OCI-LY7 (cell line): ENCODE measurements at places on chromosomes 1 and 21. TPM values are rescaled to one million over a fixed set of nuclear protein-coding genes. Genes with fewer than 3 reads are reported as not detected.
A peak's percentile ranks its signal among the peaks of the same experiment; 100 is the strongest.

DNA sequence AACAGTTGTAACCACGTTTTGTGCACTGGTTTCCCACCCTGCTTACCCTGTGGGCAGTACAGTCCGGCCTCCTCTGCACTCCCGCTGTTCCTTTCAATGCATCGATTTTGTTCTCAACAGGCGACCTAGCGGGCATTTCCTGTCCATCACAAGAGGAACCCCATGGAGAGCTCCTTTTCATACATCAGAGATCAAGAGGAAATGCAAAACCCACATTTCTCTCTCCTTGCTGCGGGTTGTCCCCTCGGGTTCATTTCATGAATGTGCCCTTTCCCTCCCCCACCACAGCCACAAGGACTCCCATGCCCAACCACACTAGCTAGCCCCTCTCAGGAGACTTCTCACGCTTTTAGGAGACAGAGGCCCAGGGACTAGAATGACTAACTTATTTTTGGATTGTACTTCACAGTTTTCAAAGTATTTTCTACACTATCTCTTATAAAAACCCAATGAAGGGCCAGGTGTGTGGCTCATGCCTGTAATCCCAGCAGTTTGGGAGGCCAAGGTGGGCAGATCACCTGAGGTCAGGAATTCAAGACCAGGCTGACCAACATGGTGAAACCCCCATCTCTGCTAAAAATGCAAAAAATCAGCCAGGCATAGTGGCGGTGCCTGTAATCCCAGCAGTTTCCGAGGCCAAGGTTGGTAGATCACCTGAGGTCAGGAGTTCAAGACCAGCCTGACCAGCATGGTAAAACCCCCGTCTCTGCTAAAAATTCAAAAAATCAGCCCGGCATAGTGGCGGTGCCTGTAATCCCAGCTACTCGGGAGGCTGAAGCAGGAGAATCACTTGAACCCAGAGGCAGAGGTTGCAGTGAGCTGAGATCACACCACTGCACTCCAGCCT is 18.4 kb downstream of the ATP1A4 start:
- peak; percentile 23 for DNase-seq

- DNase-seq = no peak
These were observed 785.7 kb downstream of the ADGRL2 start for GRCh38 chr1:82586473-82586872.

Gene PLEKHN1
- not detected in 2 replicates for total RNA-seq

DNA sequence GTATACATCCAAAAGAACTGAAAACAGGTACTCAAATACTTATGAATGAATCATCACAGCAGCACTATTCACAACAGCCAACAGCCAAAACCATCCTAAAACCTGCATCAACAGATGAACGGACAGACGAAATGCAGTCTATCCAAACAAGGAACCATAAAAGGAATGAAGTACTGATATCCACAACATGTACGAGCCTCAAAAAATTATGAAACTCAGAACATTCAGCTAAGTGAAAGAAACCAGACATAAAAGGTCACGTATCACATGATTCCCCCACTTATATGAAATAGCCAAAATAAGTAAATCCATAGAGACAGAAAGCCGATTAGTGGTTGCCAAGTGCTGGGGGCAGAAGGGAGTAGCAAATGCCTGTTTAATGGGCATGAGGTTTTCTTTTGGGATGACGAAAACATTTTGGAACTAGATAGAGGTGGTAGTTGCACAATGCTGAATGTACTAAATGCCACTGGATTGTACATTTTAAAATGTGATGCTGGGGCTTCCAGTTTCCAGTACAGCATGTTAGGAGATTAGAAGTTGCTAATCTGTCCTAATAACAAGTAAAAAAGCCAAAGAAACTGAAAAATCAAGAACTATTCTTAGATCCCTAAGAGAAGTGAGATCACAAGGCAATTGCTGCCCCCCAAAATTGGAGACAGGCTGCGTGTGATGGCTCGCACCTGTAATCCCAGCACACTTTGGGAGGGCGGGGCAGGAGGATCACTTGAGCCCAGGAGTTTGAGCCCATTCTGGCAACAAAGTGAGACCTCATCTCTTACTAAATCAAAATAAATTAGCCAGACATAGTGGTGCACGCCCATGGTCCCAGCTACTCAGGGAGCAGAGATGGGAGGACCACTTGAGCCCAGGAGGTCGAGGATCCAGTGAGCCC is 25.3 kb downstream of the CLSTN1 start:
- DNase-seq = no peak

- no peak for DNase-seq
These were observed 31.0 kb upstream of the TSPAN2 start for GRCh38 chr1:115120296-115120695.

Gene LRRC38
- not detected in 2 replicates for total RNA-seq

Gene TGFBR3
- total RNA-seq = not detected in 2 replicates
